ENCODE measurements at places on chromosomes 1 and 21.

- DNase-seq, result no peak
Measured at GRCh38 chr1:183148599-183148998, 37.5 kb upstream of the LAMC2 start.

DNA sequence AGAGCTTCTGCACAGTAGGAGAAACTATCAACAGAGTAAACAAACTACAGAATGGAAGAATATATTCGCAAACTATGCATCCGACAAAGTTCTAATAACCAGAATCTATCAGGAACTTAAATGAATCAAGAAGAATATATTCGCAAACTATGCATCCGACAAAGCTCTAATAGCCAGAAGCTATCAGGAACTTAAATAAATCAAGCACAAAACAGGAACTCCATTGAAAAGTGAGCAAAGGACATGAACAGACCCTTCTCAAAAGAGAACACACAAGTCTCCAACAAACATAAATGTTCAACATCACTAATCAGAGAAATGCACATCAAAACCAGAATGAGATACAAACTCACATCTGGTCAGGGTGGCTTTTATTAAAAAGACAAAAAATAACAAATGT is 126.9 kb downstream of the VAV3 start:
- DNase-seq, result no peak

- no peak for DNase-seq
Measured at GRCh38 chr1:54353959-54354358, 52.2 kb downstream of the SSBP3 start.

GRCh38 chr1:164709541-164710278 is 150.7 kb downstream of the PBX1 start:
- no peak for DNase-seq

DNA sequence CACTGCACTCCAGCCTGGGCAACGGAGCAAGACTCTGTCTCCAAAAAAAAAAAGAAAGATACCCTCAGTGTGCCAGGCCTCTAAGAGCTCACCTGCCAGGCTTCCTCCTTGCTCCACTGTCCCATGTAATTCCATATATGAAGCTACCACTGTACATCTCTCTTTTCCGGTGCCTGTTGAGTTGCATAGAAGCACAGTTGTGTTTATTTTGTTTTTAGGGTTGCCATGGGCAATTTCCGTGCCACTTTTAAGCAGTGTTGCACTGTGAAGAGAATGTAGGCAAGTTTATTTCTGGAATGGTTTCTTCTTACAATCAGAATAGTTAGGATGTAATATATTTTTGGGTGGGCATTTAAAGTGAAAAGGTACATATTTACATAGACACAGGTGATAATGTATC is 23.3 kb downstream of the MR1 start:
- DNase-seq, result no peak

Measured in stimulated activated CD8-positive, alpha-beta memory T cell treated with anti-CD3 and anti-CD28 coated beads, Interleukin-4, amount 100 ng/mL, for 1 hour (primary cell).